Psoas muscle (tissue), 8 donors: ENCODE measurements at places on chromosomes 2 and 18. TPM values are rescaled to one million over a fixed set of nuclear protein-coding genes. Genes with fewer than 3 reads are reported as not detected.

GRCh38 chr2:127022817-127023216 lies 84.1 kb downstream of the BIN1 start:
- no peak for DNase-seq

GRCh38 chr18:76827205-76828200 lies 5.1 kb downstream of the ZNF236 start:
- no peak for DNase-seq

DNA sequence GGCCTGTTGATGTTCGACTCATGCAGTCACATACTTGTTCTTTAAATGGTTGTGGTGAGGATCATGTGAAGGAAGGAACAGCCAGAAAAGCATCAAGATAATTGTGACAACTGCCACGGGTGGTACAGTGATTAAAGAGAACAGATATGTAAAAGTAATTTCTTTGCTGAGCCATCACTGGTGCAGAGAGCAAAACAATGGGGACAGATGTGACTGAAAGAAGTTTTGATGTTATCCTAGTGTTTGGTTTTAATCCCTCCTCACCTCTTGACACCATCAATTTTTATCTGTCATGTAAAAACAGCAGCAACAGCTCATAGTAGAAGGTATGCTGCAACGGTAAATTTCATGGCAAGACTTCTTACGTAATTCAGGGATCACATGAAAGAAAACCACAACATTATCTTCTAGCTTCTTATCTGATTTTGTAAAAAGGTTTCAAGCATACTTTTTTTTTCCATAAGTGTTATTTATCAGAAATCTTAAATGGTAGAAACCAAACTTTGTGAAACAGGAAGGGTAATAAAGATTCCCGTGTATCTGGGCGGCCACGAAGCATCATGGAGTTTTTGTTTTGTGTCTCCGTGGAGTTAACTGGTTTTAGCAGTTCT lies 65.2 kb downstream of the PLCL1 start:
- no peak for DNase-seq

DNA sequence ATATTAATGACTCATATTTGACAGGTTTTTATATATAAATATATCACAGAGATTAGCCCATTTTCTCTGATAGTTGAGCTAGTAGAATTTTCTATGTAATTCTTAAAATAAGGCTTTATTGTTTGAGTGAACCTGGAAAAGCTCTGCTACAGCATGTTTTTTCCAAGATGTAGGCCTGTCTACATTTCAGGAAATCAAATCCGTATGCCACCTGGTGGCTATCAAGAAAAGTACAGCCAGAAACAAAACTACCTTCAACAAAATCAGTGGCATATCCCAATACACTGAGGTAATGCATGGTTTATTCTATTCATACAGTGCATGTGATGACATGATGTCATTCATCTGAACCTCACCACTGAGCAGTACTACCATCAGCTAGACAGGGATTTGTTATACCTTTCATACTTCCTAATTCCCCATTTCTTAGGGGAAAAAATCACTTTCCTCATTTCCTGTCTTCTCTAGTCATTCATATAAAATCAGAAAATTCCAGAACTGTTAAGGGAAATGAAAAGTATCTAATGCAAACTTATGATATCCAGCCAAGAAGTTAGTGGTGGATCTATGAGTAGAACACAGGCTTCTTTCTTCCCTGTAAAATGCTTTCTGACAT lies 310.4 kb upstream of the SYT4 start:
- no peak for DNase-seq

GRCh38 chr2:215756346-215756730 lies 257.0 kb downstream of the MREG start:
- DNase-seq: no peak

GRCh38 chr2:68969736-68970490 lies 4.5 kb upstream of the GKN1 start:
- no peak for DNase-seq

GRCh38 chr2:127641133-127641532 lies 4.8 kb upstream of the GPR17 start:
- no peak for DNase-seq

DNA sequence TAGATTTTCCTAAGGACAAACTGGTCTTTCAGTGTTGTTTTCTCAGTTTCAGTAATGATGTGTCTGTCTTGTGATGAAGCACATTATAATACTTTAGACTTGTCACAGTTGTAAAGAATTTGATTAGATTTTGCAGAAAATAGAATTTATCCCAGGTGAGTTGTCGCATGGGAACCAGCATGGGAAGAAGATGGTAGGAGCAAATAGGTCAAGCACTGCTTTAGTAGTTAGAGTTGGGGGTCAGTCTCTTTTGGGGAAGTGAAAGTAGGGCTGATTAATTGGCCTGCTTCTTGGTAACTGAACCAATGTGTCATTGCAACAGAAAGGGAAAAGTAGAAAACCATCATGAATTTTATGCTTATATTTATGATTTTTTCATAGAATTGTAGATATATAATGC lies 153.2 kb upstream of the MYO3B start:
- no peak for DNase-seq

- peak; percentile 92 for DNase-seq
These were observed at the start of gene SPTBN1 for GRCh38 chr2:54455563-54456361. Gene SPTBN1 (plus strand): TSS chr2:54456327. CDS start chr2:54526419, 70,092 bp downstream.

DNA sequence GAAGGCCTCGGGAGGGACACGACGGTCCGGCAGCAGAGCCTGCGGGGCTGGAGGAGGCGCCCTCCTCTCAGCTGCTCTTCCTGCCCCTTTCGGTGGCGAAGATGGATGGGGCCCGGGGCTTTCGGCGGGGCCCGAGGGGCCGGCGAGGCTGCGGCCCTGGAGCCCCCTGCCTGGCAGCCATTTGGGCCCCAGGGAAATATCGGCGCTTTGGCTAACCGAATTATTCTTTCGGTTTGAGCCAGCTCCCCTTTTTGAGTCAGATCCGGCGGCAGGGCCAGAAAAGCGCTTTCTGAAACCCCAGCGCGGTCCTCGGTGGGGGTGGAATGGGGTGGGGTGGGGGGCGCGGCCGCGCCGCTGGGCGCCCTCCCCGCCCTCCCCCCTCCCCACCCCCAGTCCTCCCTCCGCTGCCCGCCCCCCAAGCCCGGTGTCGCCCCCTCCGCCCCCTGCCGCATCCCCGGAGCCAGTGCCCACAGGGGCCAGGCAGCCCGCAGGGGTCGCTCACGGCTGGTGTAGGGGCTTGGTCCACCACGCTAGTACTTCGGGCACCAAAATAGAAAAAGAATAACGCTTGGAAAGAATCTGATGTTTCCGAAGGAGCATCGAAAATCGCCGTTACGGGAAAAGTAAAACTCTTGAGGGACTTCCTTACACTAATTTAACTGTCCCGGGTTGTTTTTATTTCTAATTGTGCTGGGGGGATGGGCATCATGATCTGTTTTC lies 9.1 kb upstream of the ARID5A start:
- no peak for DNase-seq

GRCh38 chr2:235052514-235053354 lies 100.9 kb downstream of the SH3BP4 start:
- DNase-seq: no peak

GRCh38 chr18:8787794-8788193 lies 82.4 kb downstream of the MTCL1 start:
- DNase-seq: no peak

Gene DUSP2
- 2.4 TPM for total RNA-seq

Gene HOXD3
- 0.71 TPM for total RNA-seq

Gene TLX2
- total RNA-seq: not detected

Gene GULP1
- 15.7 TPM for total RNA-seq

Gene ZNF514
- total RNA-seq: 14.5 TPM

Gene C1GALT1C1L
- total RNA-seq: 0.26 TPM

Gene RSAD2
- total RNA-seq: 3.1 TPM

Gene MGAT4A
- total RNA-seq: 8.0 TPM
